ENCODE measurements at places on chromosomes 1 and 21.

DNA sequence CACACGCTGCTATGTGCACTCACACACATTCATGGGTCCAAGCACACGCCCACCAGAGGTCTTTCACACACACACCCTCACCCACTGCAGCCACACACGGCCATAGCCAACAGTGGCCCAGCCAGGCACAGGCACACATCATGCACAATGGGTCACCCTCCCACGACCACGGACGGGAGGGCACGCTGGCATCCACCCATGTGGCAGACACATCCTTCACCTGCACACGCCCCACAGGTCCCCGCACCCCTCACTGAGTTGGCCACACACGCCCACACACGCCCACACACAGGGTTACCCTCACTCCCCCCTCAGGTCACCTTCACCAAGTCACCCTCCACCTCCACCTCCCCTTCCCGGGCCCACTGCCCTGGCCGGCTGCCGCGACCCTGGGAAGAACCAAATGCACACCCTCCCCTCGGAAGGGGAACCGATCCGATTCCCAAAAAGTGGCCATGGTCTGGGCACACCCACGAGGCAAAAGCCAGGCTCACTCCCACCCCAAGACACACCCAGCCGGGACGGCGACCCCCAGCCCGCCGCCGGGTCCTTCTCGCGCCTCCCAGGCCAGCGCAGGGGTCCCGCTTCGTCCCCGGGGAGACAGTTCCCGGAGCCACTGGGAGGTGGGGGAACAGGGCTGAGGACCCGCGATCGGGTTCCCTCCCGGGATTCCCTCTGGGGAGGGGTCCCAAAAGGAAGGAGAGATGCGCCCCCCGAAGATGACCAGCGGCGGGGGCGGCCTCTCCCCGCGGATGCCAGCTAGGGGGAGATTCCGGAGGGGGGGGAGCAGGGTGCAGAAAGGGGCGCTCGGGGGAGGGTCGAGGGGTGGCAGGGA lies 860 bp downstream of the SDC3 start:
- peak; percentile 36 for DNase-seq

- no peak for DNase-seq
Measured at GRCh38 chr1:68057564-68057963, 7.1 kb upstream of the DIRAS3 start.

DNA sequence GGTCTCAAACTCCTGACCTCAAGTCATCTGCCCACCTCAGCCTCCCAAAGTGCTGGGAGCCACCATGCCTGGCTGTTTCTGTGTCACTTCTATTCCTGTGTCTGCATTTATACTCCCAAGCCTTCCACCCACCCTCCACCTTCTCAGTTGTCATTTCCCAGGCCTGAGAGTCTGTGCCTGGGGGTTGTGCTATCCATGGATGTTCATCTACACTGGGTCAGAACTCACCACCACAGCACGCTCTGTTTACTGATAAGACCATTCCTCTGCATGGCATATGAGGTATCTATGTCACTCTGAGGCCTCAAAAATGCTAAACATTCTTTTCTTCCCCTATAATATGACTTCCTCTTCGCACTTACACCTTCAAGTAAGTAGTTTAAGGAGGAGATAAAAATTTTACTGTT lies 6.1 kb downstream of the NENF start:
- DNase-seq = no peak

DNA sequence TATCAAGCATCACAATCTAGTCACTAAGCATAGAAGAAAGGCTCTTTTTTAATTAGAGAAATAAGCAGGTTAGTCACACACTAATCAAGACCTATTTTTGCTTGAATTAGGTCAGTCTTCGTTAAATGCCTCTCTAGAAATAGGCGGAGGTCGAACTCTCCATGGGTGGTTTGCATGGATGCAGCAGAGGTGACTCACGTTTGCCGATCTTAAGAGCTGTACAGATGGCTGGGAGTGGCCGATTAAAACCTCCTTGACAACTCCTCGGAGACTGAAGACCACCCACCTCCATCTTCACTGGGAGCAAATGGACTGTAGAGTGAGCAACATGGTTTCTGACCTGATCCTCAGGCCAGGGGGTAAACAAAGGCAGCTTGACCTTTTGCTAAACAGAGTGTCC lies 249.3 kb downstream of the ZNF648 start:
- DNase-seq = no peak

DNA sequence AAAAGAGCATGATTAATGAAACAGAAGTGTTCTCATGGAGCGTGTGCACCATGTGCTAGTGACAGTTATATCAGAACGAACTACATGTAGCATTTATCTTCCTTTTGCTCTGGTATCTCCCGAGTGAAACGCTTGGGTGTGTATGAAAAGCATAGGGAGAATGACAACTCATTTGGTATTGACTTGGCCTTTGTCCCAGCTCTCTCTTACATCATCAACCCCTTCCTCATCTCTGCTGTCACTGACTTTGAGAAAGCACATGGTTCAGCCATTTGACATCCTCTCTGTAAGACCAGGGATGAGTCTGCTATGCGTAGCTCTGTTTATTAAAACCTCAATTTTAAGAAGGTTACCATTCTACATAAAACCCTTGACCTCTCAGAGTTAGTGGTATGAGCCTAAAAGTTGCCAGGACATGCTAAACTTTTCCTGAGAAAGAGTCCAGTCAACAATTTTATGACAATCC lies 201.0 kb downstream of the NRIP1 start:
- no peak for DNase-seq

DNA sequence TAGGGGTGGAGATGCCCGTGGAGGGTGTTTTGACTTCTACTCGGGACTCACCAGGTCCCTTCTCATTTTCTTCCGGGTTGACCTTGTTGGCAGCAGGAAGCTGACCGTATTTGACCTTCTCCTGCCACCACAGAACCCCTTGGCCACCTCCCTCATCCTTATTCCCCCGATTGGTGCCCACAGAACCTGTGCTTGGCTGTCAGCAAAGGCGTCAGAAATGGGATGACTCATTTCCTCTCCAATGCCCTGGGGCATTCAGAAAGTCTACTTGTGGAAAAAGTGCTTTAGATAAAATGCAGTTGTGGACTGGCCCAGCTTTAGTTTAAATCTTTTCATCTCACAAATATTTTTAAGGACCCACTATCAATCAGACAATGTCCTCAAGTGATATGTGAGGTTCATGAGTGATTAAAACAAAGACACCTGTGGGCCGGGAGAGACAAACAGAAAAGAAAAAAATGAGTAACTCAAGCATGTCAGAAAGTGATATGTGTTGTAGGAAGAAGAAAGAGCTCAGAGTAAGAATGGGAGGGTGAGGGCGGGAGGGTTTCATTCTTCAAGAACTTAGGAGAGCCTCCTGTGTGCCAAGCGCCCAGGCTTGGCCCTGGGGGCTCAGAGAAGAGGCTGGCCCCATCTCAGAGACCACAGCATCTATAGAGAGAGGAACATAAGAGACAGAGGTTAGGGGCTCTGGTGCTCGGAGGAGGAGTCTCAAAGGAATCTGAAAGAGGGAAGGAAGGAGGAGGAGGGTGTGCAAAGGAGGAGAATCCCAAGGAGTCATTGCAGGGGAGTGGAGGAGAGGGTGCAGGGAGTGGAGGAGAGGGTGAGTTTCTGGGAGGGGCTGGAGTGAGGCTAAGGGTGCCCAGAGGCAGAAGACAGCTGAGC lies 221.6 kb upstream of the VAMP3 start:
- DNase-seq = peak; percentile 31

GRCh38 chr1:51768971-51769588 lies 109.4 kb downstream of the NRDC start:
- no peak for DNase-seq

- no peak for DNase-seq
Measured at GRCh38 chr1:227297073-227297793, 21.1 kb downstream of the CDC42BPA start.

- no peak for DNase-seq
Measured at GRCh38 chr1:234604495-234605398, 5.2 kb downstream of the IRF2BP2 start.

GRCh38 chr21:26117972-26118367 lies 52.6 kb downstream of the APP start:
- no peak for DNase-seq

- no peak for DNase-seq
Measured at GRCh38 chr1:88783145-88783544, 99.1 kb downstream of the PKN2 start.

- no peak for DNase-seq
Measured at GRCh38 chr1:46298387-46298786, 5.0 kb downstream of the LRRC41 start.

DNA sequence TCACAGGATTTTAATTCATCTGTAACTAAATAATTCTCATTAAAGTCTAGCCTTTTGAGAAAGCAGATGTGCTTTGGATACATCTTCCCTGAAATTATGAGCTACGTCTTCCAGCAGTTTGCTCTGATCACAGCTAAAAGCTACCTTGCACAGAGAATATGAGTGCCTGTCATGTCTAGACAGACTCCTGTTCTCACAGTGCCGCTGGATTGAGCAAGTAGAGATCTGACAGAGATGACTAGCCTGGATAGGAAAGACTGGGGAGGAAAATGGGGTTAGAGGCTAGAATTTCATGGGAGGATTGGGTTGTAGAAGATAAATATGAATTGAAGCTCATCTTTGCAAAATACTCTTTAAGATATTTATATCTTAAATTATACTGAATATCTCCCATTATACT lies 24.1 kb downstream of the CEPT1 start:
- no peak for DNase-seq

GRCh38 chr1:25110485-25110884 lies 121.8 kb downstream of the SYF2 start:
- DNase-seq = no peak

- DNase-seq = no peak
Measured at GRCh38 chr21:14926186-14926585, 138.6 kb downstream of the NRIP1 start.

GRCh38 chr1:29249951-29250581 lies 13.7 kb downstream of the PTPRU start:
- DNase-seq = no peak

DNA sequence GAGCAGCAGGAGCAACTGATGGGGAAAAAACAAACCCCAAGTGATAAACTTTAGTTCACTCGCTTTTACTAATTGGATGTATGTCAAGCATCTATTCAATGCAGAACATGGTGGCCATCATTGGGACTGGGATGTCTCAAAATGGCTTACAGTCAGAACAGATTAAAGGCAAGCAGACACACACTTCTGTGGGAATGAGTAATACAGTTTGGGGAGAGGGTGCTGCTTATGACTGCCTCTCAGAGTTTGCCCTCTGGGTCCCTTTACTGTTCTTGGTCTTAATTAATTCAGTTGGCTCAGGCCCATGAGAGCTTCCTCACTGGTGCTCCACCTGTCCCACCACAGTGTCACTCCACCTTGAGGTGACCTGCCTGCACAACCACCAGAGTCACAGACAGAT lies 119.5 kb downstream of the TBX19 start:
- DNase-seq = no peak

GRCh38 chr1:159664247-159664646 lies 50.1 kb downstream of the CRP start:
- no peak for DNase-seq

- no peak for DNase-seq
Measured at GRCh38 chr1:100955322-100955721, 59.4 kb downstream of the SLC30A7 start.

DNA sequence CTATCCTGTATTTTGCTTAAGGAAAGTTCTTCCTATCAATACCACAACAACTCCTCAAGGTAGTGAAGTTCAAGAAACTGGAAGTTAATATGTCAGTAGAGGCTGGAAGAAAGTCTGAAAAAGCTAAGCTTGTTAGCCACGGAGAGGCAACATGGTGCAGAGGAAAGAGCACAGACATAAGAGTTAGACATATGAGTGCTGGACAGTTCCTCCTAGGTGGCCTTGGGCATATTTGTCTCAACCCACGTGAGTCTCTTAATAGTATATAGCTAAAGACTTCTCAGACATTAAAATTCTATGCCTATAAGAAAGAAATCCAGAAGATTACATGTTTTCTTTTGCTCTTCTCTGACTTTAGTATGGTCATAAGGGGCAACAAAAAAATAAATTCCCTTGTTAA lies 22.8 kb upstream of the RRP15 start:
- DNase-seq = no peak

DNA sequence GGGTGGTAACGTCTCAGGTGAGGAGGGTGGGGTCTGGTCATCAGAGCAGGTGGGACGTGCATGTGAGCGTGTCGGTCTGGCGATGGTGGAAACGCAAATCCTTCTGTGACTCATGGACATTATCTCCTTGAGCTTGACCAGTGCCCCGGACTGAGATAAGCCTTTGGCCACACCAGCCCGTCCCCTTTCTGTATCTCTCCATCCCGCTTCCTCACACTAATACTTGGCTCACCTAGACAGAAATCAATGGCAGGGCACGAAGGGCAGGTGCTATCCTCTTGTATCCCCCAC lies 7.9 kb upstream of the AQP10 start:
- DNase-seq = no peak

DNA sequence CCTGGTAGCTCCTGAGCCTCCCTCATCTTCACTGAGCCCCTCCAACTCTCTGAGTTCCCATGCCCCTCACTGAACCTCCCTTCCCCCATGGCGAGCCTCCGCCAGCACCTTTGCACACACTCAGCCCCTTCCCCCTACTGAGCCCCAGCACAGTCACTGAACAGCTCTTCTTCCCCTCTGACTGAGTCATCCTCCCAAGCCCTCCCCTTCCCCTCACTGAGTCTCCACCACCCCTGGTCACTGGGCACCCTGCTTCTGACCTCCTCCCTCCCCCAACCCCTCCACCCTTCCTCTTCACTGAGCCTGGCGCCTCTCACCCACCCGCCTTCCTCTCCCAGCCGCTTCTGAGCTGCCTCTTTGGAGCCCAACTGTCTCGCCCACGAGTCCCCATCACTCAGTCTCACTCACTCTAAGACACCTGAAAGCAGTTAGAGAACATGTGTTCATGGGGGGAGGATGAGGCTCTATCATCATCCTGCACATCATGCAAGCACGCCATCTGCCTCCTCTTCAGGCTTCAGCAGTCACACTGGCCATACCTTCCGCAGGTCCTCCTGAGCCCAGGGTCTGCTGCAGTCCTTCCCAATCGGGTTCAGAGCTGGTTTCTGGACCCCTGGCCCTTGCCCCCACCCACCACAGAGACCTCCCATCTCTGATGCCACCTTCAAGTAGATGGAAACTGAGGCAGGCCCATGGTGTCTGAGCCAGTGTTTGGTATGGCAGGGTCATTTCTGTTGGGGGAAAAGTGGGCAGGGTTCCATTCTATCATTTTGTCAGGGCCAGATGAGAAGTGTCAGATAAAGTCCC lies 2.0 kb upstream of the TRNP1 start:
- no peak for DNase-seq
